ENCODE measurements at places on chromosomes 2 and 18. TPM values are rescaled to one million over a fixed set of nuclear protein-coding genes. Genes with fewer than 3 reads are reported as not detected.

DNA sequence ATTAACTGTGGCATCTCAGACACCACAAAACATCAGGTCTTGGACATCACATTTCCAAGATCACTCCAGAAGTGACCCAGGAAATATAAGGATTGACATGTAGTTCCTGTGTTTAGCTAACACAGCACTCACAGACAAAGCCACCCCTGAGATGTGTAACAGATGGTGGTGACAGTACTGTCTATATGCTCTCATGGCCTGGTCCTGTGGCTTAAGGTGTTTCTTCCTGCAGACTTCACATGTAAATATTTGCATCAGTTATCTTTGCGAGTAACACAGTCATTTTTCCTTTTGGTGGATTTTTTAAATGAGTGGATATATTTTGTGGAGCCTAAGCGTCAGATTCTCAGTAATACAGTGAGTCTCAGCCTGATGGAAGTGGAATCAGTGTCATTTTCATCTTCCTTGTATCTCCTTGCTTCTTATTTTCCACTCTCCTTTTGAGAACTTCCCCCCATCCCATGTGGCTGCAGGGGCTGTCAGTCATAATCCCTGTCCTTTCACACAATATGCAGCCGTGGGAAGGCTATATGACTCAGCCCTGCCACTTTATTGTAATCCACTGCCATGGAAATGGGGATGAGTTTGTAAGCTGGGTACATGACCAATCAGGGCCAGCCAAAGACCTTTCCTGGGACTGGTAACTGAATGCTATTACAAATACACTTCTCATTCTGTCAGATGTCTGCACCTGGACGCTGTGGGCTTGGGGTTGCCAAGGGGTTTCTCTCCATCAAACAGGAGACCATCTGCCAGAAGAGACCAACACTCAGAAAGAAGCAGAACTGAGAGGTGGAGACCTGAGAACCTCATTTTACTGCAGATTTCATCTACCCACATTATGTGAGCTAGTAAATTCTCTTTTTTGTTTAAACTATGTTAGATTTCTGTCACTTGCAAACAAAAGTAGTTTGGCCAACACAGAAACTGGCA, 74.3 kb downstream of the ICOS start:
- H3K4me3 ChIP-seq, result no peak overlapping the region
- DNase-seq, result no peak
- H3K4me1 ChIP-seq, result peaks cover 19% of the 10 kb centered on the region
- H3K27ac ChIP-seq, result no peak overlapping the region
- H3K27me3 ChIP-seq, result no peaks in the 10 kb centered on the region

GRCh38 chr2:86466306-86466705, 25.1 kb downstream of the KDM3A start:
- peaks cover 60% of the 10 kb centered on the region for H3K36me3 ChIP-seq
- H3K27ac ChIP-seq, result no peak overlapping the region
- DNase-seq, result no peak

GRCh38 chr2:178895872-178896271, 88.6 kb upstream of the TTN start:
- H3K36me3 ChIP-seq, result no peaks in the 10 kb centered on the region
- no peak for DNase-seq
- no peak overlapping the region for H3K27ac ChIP-seq

- peaks cover 19% of the 10 kb centered on the region for H3K4me1 ChIP-seq
- H3K27me3 ChIP-seq, result no peaks in the 10 kb centered on the region
- H3K36me3 ChIP-seq, result no peaks in the 10 kb centered on the region
- no peak overlapping the region for H3K27ac ChIP-seq
Observed at GRCh38 chr2:28346587-28346986, 46.1 kb upstream of the FOSL2 start.

GRCh38 chr2:215843579-215843978, 169.8 kb downstream of the MREG start:
- H3K27ac ChIP-seq, result no peak overlapping the region
- no peak overlapping the region for H3K4me3 ChIP-seq
- no peaks in the 10 kb centered on the region for H3K27me3 ChIP-seq
- H3K4me1 ChIP-seq, result no peaks in the 10 kb centered on the region
- DNase-seq, result no peak

DNA sequence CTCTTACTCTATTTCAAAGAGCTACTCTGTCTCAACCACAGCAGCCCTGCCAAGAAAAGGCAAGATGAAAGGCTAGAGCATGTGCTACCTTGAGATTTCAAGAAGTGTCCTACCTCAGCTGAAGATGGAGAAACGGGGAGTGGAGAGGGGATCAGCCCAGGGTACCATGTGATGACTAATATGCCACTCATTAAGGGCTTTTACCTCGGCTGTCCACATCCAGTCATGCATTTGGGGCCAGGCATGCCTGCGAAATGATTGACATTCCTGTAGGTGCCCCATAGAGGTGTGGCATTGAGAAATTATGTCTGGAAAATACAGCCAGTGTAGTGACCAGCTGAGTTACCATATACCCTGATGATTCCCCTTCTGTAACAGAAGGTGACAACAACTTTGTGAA, 96.1 kb downstream of the NRP2 start:
- no peak overlapping the region for H3K4me3 ChIP-seq
- no peaks in the 10 kb centered on the region for H3K27me3 ChIP-seq
- H3K27ac ChIP-seq, result no peak overlapping the region
- H3K4me1 ChIP-seq, result peaks cover 44% of the 10 kb centered on the region

- H3K4me3 ChIP-seq, result no peak overlapping the region
- no peak for DNase-seq
- peaks cover 36% of the 10 kb centered on the region for H3K4me1 ChIP-seq
- no peaks in the 10 kb centered on the region for H3K27me3 ChIP-seq
- H3K27ac ChIP-seq, result no peak overlapping the region
Observed at GRCh38 chr2:43414586-43415135, 181.2 kb downstream of the THADA start.

The MAPRE2 gene
- 57.8 TPM for total RNA-seq

The CIB4 gene
- total RNA-seq, result 1.3 TPM

Measured in lung (tissue), 17 donors.